Fibroblast of skin of left quadriceps (primary cell): ENCODE measurements at places on chromosomes 5 and 9.

- DNase-seq = no peak
These were observed 228.8 kb downstream of the CD180 start for GRCh38 chr5:66967826-66968262.

DNA sequence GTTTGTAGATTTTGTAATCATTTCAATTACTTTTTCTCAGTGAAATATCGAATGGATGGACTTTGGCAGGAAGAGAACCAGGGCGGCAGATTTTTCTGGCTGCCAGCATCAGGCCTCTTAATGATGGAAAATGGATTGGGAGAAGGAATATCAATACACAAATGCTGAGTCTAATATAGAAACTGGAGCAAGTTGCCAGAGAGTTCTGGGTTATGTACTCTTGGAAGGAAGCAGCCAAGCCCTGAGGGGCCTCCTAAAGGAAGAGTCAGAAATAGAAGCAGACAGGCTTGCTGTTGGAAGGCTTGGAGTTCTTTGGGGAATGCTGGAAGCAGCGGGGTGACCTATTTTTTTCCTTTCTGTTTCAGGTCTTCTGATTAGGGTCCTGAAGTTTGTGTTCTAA is 428.6 kb downstream of the DMAC1 start:
- DNase-seq = no peak

- DNase-seq = no peak
These were observed 416.3 kb downstream of the SPATA31D1 start for GRCh38 chr9:82404881-82405280.

DNA sequence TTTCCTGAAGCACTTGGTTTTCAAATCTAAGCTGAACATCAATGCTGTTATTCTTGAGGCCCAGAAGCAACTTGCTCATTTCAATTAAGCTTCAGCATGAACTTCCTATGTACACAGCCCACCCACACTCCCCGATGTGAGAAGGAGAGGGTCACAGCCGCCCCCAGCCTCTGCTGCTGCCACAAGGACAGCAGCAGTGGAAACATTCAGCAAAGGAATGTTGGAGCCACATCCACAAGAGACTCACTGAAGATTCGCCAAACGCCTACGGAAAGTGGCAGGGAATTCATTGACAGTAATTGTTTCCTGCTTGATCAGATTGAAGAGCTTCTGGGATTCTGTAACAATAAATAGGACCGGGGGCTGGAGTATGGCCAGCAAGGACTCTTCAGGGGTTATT is 2.9 kb downstream of the TGFBI start:
- no peak for DNase-seq

DNA sequence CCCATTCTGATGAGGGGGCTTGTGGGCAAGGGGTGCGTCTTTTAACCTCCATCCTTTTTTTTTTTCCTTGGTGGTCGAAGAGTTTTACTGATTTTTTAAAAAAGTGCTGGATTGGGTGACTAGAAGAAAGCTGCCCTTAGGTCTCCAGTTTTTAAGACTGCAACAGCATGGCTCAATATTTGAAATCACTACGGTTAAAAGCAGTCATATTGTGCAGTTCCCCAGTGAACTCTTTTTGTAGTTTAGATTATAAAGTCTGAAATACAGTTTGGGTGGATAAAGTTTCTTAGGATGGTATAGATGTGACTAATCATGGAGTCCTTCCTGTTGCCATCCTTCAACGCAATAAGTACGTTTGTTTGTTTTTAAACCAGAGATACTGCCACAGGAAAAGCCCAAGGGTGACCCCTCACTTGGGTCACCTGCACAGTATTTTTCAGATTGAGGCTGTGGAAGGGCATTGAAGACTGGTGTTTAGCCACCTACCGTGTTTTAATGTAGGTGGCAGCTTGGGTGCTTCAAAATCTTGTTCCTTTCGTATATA is 520 bp upstream of the DHFR start:
- no peak for DNase-seq

DNA sequence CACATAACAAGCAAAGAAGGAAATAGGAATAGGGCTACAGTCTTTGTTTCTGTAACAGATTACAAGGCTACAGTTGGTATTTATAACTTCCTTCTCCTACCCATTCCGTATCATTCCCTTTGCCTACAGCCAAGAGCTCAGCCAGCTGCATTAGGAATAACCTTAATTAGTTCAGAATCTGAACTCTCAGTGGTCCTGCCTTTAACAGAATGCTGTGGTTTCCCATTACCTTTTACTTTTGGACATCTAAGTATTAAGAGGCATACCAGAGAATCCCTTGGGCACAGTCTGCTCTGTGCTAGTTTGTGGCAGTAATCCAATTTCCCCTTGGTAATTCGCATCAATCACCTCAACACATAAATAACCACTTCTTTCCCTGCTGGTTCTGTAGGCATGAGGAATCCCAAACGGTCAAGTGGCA is 44.2 kb downstream of the PKD2L2 start:
- peak; percentile 40 for DNase-seq

- DNase-seq = peak; percentile 7
These were observed 2010.0 kb upstream of the WWC1 start for GRCh38 chr5:166281433-166281832.

DNA sequence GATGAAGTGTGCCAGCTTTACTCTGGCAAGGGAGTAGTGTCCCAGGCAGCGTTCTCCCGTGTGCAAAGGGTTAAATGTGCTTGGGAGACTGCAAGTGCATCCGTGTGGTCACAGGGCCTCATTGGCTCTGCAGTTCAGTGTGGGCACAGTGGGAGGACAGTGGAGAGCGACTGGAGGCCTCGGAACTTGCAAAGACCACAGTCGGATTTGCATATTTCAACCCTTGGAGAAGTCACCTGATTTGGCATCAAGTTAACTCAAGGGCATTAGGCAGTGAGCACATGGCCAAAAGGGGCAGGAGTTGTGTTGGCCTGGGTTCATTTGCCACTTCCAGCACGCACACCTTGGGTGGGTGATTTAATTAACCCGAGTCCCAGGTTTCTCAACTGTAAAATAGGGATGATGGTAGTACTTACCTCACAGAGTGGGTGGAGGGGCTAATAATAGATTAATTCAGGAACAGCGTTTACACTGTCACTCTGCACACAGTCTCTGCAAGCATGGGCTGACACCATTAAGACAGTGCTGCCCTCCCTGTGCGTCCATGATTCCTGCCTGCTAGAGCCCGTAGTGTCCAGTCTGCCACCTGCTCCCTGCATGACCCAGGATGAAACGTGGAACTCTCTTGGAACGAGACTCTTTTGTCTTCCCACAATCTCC is 22.7 kb downstream of the JADE2 start:
- DNase-seq = no peak

DNA sequence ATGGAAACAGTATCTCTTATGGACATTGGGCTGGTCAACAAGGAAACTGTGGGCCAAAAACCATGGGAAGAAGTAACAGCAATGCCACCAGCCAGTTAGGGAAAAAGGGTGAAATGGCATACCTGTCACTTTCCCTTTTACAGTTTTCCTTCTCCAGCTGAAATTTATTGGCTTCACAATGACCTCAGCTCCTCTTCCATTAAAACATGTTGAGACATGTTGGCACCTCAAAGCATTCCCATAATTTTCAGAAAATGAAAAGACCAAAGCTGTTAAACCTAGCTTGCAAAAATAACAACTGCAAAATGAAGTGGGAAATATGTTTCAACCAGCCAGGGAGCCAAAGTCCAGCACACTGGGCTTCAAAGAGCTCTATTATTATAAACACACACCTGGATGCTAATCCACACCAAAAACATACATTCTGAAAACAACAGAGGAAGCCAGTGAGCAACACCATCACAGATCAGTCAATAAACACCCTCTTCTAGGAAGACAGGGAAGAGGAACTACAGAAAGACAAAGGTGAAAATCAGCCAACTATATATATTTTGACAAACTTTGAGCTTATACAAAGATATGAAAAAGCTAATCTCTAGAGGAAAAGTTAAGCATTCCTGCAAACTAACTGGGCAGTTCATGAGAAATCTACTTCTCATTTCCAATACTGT is 78.4 kb upstream of the PTGER4 start:
- no peak for DNase-seq

DNA sequence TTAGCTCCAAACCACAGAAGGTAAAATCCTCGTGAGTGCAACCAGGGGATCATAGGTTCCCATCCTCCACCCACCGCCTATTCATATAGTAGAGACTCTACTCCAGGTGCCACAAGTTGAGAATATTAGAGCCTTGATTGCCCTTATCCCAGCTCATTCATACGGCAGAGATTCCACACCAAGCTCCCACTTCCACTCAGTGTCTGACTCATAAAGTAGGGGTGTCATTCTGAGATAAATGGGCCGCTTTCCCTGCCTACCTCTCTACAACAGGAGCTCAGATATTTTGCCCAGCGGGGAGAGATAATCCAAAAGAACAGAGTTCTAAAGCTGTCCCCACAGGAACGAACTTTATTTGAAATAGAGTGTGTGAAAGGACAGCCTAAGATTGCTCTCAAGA is 9.4 kb downstream of the SLC22A4 start:
- DNase-seq = no peak

- no peak for DNase-seq
These were observed 339.0 kb upstream of the CTNND2 start for GRCh38 chr5:12242950-12243888.

DNA sequence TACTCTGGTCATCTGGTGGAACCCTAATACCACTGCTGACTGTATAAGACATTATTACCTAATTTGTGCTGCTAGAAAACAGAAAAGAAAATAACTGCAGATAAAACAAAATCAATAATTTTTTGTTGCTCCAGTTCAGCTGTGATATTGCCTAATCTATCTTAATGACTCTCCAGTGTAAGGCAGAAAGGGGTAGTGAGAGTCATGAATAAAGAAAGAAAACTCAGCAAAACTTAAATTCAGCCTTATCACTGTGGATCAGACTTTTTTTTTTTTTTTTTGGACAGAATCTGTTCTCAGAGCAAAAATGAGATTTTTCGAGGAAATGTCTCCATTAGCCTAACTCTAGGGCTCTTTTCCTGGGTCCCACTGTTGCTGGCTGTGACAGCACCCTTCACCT is 1.1 kb upstream of the DOCK2 start:
- no peak for DNase-seq

GRCh38 chr9:135890190-135891026 is 16.9 kb downstream of the CAMSAP1 start:
- DNase-seq = no peak

- DNase-seq = no peak
These were observed 6.1 kb downstream of the PRRX2 start for GRCh38 chr9:129671519-129671918.

DNA sequence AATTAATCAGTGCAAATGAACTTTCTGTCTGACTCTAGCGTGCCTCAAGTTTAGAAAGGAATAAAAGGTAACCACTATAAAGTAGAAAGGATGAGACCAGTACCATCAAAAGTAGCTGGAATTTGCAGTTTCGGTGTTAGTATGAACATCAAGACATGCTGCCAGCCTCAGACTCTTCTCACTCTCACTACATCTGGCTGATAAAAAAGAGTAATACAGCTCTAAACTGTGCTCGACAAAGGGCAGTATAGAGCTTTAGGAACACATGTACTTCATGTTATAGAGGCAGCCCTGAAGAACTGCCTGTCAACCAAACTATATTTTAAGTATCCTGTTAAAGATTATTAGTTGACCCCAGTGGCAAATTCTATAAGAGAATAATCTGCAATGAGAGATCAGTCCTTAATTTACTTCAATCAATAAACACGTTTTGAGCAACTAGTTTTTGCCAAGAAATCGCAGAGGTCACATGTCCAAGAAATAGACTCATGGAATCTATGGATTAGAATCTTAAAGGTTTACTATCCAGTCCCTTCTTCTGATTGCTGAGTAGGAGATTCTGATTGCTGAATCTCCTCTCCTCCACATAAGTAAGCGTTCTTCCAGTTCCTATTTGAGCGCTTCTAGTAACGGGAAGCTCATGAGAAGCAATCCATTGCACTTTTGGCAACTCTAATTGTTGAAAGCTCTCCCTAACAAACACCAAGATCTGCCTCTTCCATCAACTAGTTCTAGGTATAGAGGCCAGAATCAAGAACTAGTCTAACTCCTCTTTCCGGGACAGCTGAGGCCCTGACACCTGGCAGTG is 941 bp downstream of the XPA start:
- no peak for DNase-seq

- no peak for DNase-seq
These were observed 65.0 kb downstream of the C9orf152 start for GRCh38 chr9:110142868-110143481.

GRCh38 chr5:137700282-137700680 is 35.6 kb downstream of the KLHL3 start:
- DNase-seq = no peak

DNA sequence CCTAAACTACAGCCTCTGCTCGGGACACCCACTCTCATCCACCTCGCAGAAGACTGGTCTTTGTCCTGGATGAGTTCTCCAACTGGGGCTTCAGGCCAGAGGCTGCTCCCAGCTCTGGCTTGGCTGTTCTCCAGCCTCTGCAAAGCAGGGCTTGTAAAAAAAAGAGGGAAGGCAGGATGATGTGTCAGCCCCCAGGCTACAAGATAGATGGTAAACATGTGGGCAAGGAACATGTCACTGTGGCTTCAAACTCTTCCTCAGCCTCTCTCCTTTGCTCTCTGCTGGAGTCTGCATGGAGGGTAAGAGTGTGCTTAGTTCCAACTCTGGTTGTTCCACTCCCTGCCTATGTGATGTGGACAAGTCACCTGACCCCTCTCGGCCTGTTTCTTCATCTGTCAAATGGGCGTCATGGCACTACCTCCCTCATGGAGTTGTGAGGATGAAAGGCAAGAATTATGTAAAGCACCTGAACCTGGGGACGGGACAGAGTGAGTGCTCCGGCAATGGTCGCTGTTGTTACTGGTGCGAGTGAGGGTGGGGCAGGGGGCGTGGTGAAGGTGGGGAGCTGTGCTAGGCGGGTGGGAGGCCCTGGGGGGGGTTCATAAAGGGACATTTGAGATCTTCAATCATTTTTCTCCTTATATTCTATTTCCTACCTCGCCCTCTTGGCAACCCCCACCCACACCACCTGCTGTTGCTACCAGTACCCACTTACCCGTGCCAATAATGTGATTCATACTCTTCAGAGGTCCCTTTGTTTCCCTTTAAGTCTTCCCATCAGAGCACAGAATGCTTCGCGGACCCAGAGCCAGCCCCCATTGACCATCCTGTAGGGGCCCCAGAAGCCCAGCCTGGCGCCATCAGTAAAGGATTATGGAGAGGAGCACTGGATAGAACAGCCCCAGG is 6.8 kb upstream of the ZNF79 start:
- DNase-seq = no peak

DNA sequence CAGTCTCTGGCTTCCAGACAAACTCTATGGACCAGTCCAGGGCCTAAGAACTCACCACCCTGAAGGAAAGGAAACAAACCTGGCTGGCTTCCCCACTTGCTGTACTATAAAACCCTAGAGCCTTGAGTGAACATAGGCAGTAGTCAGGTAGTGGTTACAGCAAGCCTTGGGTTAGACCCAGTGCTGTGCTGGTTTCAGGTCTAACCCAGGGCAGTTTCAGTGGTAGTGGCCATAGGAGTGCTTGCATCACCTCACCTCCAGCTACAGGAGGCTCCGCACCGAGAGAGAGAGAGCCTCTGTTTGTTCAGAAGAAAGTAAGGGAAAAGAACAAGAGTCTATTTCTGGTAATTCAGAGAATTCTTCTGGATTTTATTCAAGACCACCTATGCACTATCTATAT is 714.1 kb upstream of the CDH10 start:
- DNase-seq = no peak

GRCh38 chr5:55102348-55102747 is at the start of gene GZMA:
Gene GZMA, plus strand, starts transcription at chr5:55102646. Its CDS starts 37 bp downstream, at chr5:55102683.
- DNase-seq = no peak

GRCh38 chr5:92378966-92379611 is 996.0 kb upstream of the ARRDC3 start:
- no peak for DNase-seq

GRCh38 chr9:131588396-131588795 is 43.1 kb downstream of the PRRT1B start:
- no peak for DNase-seq

- peak; percentile 55 for DNase-seq
These were observed 1.8 kb downstream of the MARCHF6 start for GRCh38 chr5:10355071-10355889.

- DNase-seq = no peak
These were observed 72.6 kb upstream of the DMRTA1 start for GRCh38 chr9:22374051-22374450.
